ENCODE measurements at places on chromosomes 12 and 14.

DNA sequence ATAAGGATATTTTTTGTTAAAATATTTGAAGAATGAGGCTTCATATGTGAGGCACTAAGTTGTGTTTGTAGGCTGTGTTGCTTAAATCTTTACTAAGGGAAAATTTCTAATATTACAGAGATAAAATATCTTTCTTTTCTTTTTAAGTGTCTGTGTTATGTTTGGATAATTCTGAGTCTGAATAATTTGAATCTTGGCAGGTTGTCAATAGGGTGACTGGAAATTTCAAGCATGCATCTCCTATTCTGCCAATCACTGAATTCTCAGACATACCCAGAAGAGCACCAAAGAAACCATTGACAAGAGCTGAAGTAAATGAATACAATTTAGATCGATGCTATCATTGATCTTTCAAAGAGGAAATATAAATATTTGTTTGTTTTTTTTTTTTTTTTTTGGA, 29.4 kb downstream of the TMPO start:
- no peak for DNase-seq

GRCh38 chr12:131327521-131328488, 374.1 kb downstream of the ADGRD1 start:
- DNase-seq: no peak

DNA sequence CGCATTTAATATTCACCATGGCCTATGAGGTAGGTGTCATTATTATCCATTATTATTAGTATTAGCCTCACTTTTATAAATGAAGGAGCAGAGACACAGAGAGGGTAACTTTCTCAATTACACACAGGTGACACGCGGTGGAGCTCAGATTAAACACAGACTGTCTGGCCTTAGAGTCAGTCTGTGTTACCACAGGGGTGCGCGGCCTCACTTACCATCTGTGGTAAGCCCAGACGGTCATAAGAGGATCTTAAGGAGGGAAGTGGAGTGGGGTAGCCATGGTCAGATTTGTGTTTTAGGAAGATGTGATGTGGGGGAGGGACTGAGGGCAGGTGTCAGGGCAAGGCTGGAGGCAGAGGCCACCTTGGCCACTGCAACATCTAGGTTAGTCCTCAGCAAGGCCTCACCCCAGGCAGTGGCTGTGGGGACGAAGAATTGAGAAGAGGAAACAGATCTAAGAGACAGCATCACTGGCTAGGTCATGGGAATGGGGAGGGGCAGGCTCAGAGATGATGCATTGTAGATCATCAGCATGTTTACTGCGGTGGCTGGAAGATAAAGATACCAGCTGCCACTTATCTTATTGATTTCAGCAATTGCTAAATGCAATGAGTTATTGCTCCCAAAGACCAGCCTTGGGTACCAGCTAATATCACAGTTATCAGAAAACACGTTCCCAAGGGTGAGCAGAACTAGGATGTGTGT, 67.1 kb downstream of the SERPINA3 start:
- no peak for DNase-seq

DNA sequence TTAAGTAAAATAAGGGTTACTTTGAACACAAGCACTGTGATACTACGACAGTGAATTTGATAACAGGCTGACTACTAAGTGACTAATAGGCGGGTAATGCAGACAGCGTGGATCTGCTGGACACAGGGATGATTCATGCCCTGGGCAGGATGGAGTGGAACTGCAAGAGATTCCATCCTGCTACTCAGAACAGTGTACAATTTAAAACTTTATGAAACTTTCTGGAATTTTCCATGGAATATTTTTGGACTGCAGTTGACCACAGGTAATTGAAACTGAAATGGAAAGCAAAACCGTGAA, 46.0 kb downstream of the YEATS4 start:
- DNase-seq: no peak

GRCh38 chr14:39267608-39268005, 33.9 kb downstream of the MIA2 start:
- no peak for DNase-seq

DNA sequence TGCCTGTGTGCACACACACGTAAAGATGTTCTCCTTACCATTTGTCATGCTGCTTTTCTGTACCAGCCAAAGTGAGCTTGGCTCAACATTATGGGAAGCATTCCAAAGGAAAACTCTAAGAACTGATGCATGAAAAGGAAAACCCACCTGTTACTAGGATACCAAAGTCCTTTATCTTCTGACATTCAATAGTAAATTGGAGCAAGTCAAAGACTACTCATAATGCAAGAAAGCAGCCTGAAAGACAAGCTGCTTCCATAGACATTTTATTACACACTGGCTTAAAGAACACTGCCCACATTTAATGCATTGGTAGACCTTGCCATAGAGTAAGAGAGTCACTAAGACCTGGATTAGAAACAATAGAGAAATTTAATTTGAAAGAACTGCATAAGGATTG, 159.0 kb downstream of the LRIG3 start:
- DNase-seq: no peak

GRCh38 chr12:43797561-43798217, 8.4 kb downstream of the TWF1 start:
- DNase-seq: no peak

DNA sequence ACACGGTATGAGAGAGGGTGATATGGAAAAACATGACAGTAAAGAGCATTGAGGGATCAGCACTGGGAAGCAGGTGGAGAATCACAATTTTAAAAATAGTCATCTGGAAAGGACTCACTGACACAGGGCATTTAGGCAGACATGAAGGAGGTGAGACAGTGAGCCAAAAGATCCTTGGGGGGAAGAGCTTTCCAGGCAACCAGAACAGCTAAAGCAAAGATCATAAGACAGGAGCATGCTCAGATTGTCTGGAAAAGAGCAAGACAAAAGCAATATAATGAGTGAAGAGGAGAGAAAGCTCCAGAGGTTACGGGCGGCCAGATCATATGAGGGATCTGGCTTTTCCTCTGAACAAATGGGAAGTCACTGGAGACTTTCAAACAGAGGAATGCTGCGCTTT, 63.9 kb downstream of the DENND5B start:
- no peak for DNase-seq
